Activated naive CD8-positive, alpha-beta T cell treated with anti-CD3 and anti-CD28 coated beads, Interleukin-2, amount 50 U/mL, for 24 hours (primary cell): ENCODE measurements at places on chromosomes 1 and 21.

DNA sequence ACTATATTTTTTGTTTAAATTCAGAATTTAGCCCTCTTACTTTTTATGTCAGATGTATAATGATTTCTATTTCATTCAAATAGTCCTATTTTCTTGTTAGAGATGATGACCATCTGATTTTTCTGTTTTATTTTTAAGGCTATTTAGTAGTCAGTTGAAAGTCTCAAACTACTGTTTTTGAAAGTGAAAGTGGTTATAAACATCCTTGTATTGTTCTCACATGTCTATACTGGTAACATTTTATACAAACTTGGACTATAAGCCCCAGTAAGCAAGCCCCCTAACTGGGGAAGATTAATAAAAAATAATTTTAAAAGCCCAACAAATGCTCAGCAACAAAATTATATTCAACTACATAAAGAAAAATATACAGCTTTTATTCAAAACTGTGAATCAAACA, 271.3 kb upstream of the RGS18 start:
- DNase-seq = no peak
- no peak overlapping the region for H3K4me3 ChIP-seq
- no peaks in the 10 kb centered on the region for H3K4me1 ChIP-seq
- H3K27me3 ChIP-seq = no peaks in the 10 kb centered on the region

GRCh38 chr1:59317780-59318179, 20.9 kb downstream of the FGGY start:
- DNase-seq = no peak
- peaks cover 1% of the 10 kb centered on the region for H3K36me3 ChIP-seq
- no peak overlapping the region for H3K27ac ChIP-seq
- no peak overlapping the region for H3K4me3 ChIP-seq

- H3K4me3 ChIP-seq = no peak overlapping the region
- H3K27ac ChIP-seq = no peak overlapping the region
- H3K4me1 ChIP-seq = peaks cover 4% of the 10 kb centered on the region
These were observed 9.3 kb upstream of the CNR2 start for GRCh38 chr1:23922321-23922943.

DNA sequence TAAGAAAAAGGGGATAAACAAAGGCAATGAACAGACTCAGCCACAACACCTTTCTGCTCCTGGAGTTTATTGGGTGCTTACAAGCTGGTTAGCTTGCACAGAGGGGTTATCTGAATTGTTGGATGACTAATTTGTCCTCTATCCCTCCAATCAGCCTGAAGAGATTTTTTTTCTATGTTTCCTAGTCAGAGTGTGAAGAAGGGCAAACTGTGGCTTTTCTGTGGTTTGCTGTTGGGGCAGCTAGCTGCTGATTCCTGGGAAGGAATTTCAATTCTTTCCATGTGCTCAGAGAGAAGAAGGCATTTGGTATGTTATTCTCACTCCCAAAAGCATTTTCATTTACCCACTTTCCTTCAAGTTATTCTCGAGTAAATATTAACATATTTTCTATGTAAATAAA, 48.6 kb downstream of the PCP4 start:
- no peak overlapping the region for H3K27ac ChIP-seq
- no peak overlapping the region for H3K4me3 ChIP-seq
- no peak for DNase-seq

GRCh38 chr1:235640580-235640979, 9.0 kb downstream of the GNG4 start:
- H3K36me3 ChIP-seq = no peaks in the 10 kb centered on the region
- peaks cover 30% of the 10 kb centered on the region for H3K4me1 ChIP-seq
- no peak for DNase-seq
- no peak overlapping the region for H3K27ac ChIP-seq

DNA sequence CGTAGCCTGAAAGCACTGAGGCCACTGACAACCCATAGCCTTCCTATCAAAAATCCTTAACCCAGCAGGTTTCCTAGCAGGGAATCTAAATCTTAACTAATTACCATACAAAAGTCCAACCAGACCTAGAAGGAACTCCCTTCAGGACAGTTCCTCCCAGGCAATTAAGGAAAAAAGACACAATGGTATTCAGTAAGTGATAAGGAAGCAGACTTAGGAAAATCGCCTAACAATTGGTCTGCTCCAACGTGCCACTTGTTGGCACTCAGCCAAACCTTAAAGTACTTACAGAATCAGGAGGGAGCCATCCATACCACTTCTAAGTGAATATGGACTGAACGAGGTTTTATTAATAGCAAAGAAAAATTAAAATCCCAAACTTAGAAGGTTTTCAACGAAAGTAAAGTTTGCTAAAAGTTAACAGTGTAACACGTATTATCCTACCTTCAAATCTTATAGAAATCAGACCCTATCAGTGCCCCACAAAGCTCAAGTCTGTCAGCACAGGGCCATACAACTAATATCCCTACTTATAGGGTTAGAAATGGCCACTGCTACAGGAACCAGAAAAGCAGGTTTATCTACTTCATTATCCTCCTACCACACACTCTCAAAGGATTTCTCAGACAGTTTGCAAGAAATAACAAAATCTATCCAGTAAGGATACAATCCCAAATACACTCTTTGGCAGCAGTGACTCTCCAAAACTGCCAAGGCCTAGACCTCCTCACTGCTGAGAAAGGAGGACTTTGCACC, 29.0 kb downstream of the SPATA6 start:
- no peak for DNase-seq
- no peaks in the 10 kb centered on the region for H3K27me3 ChIP-seq
- no peak overlapping the region for H3K4me3 ChIP-seq
